ENCODE measurements at places on chromosomes 1 and 21.
A peak's percentile ranks its signal among the peaks of the same experiment; 100 is the strongest.

DNA sequence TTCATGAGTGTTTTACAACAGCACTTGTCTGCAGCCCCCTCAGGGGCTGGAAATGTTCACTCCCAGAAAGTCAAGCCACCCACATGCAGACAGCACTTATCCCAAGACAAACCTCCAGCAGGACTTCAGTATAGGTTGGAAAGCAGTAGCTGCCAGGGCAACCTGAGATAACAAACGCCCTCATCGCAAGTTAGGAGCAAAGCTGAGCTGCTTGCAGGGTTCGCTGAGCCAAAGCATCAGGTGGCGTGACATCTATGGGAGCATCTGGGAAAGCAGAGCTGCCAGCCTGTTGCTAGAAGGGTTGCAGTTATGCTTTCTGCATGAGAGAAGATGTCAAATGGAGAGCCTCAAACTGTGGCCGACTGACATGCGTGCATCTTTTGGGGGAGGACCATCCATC is 4.2 kb upstream of the STXBP3 start:
- no peak for DNase-seq

GRCh38 chr21:19010996-19011395 is 607.4 kb upstream of the TMPRSS15 start:
- DNase-seq = no peak

DNA sequence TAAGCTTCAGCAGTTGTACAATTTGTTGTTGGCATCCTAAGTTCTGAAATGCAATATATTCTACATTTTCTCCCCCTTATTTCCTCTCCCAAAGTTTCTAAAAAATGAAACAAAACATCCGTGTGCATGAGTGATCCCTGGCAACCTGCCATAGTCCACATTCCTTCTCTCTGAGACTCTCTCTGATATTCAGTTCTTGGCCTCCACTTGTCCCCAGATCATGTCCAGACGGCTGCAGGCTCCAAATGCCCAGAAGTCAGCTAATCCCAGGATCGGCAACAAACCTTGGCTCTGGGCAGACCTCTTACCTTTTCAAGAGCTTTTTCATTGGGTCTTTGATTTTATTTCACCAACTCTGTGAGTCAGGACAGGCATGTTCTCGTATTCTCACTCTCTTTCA is 187.8 kb downstream of the ETS2 start:
- DNase-seq = peak; percentile 87

GRCh38 chr21:35284199-35284598 is 235.1 kb upstream of the RUNX1 start:
- peak; percentile 32 for DNase-seq

DNA sequence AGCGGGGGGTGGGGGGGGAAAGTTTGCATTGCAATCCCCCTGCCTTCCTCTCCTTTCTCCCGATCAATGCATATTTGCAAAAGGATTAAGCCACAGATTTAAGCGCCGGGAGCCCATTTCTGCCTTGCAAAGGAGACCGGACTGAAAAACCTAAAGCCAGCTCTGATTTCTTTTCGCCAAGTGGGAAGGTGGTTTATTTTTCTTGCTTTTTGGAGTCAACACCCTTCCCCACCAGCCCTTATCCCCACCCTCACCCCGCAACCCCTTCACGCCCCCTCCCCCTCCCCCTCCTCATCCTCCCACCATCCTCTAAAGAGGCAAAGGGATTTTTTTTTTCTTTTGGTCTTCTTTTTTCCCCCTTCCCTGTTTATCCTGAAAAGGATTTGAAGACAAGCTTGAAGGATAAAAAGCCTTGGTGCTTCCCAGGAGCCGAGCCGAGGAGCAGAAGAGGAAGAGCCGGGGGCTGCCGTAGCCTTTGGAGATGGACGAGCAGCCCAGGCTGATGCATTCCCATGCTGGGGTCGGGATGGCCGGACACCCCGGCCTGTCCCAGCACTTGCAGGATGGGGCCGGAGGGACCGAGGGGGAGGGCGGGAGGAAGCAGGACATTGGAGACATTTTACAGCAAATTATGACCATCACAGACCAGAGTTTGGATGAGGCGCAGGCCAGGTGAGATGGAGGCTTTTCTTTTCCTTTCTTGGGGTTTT is 513 bp downstream of the PBX1 start:
- DNase-seq = peak; percentile 30

- no peak for DNase-seq
These were observed 32.1 kb upstream of the HMGN1 start for GRCh38 chr21:39381009-39381408.

DNA sequence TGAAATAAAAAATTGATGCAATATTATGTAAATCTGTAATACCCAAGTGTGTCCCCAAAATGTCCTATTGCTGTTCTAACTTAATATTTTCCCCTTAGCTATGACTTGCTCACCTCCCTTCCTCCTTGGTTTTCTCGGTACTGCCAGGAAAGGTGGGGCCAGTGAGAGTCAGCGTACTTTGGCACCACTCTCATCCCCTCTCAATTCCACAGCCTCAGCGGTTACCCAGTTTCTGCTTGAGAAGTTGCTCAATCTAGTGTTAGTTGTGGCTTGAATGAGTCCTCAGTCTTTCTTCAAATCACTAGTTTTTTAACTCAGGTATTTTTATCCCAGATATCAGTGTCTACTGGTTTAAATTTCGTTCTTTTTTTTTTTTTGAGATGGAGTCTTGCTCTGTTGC is 32.3 kb downstream of the BCAS2 start:
- no peak for DNase-seq

GRCh38 chr1:235417086-235417697 is 50.0 kb downstream of the TBCE start:
- DNase-seq = peak; percentile 84

- no peak for DNase-seq
These were observed 13.0 kb upstream of the EPHX4 start for GRCh38 chr1:92016720-92017316.

GRCh38 chr1:218811497-218811896 is 362.2 kb upstream of the LYPLAL1 start:
- DNase-seq = no peak

- DNase-seq = no peak
These were observed 838 bp upstream of the DISP1 start for GRCh38 chr1:222813866-222814535.

GRCh38 chr1:152141971-152142584 is 16.9 kb downstream of the RPTN start:
- peak; percentile 62 for DNase-seq

GRCh38 chr1:37317870-37318467 is 156.4 kb upstream of the ZC3H12A start:
- DNase-seq = no peak

GRCh38 chr1:67764633-67765032 is 68.6 kb downstream of the GNG12 start:
- no peak for DNase-seq

DNA sequence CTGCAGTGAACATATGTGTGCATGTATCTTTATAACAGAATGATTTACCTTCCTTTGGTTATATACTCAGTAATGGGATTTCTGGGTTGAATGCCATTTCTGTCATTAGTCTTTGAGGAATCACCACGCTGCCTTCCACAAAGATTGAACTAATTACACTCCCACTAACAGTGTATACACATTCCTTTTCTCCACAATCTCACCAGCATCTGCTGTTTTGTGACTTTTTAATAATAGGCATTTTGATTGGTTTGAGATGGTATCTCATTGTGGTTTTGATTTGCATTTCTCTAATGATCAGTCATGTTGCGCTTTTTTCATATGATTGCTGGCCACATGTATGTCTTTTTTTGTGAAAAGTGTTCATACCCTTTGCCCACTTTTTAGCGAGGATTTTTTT is 680.5 kb downstream of the PTPRC start:
- no peak for DNase-seq

DNA sequence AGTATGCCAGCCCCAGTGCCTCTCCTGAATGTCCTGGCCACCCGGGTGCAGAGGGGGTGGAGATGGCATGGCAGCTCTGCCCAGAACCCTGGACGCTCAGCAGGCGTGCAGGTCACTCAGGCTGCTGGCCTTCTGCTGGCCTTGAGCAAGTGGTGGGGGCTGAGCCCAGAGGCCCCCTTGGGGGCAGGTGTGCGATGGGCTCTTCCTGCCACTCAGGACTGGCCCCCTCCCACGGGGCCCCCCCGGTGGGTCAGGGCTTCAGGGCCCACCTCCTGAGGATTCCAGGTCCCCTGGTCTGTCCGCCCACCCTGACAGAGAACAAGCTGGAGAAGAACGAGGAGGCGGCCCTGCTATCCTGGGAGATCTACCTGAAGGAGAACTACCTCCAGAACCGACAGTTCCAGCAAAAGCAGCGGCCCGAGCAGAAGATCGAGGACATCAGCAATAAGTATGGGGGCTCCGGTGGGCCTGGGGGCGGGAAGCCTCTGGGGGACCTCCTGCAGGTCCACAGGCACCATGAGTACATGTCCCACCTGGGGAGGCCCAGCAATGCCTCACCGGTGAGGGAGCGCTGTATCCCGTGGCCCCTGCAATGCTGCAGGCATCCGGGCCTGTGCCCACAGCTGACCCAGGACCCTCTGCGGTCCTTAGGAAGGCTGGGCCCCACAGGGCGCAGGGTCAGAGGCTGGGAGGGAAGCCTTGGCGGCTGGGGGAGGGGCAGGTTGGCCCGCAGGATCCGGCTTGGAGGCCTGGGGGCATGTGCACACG is 37.0 kb upstream of the LRRC3 start:
- no peak for DNase-seq

- no peak for DNase-seq
These were observed 23.4 kb downstream of the ZNF281 start for GRCh38 chr1:200386416-200386815.

DNA sequence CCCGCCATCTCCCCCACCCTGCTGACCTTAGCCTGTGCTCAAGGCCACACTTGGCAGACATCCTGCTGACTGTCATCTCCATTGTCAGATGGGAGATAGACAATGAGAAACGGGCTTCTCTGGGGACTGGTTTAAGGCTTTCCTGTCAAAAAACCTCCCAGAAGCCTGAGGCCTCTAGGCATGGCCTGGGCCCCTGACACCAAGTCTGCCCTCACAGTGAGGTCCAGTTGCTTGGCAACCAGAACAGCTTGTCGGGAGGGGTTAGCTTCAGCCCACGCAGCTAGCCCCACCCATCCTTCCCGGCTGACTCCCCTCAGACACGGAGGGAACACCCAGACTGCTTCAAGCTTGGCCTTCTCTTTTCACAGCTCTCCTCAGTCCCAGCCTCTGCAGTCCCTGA is 11.0 kb downstream of the PLEKHA6 start:
- peak; percentile 91 for DNase-seq

GRCh38 chr1:79726321-79726720 is 719.8 kb upstream of the ADGRL4 start:
- DNase-seq = peak; percentile 9

DNA sequence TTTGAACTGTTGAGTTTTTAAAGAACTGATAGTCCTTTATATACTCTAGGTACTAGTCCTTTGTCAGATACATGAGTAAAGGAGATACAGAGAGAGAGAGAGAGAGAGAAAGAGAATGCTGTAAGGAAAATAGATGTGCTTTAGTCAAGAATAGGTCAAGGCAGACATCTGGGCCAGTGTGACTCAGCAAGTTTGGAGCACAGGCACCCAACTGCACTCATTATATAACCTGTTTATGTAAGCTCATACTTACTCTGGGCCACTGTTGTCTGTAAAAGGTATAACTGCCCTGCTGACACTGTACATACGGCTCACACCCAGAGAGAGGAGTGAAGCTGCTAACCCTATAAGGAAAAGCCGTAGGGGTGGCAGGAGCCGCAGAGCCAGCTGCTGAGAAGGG is 32.2 kb upstream of the AKT3 start:
- peak; percentile 41 for DNase-seq

- DNase-seq = no peak
These were observed 28.6 kb upstream of the PIGC start for GRCh38 chr1:172472495-172472894.

Data from AG20443 (cell line).